SK-N-DZ (cell line): ENCODE measurements at places on chromosomes 4 and X.

DNA sequence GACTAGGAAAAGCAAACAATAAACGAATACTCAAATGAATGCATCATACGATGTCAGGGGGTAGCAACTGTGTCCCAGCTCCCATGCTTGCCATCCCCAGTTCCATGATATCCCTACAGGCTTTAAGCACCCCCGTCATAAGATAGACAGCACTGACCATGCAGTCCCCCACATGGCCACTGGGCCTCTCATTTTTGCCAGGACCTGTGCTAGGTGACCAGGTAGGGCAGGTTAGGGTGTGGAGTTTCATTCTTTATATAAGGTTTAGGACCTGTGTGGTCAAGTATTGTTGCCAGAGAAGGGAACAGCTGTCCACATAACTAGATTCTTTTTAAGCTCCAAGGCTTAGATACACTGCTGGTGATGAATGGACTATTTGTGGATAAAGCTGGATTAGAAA, 9.7 kb downstream of the PPEF2 start:
- DNase-seq: no peak

GRCh38 chrX:43615660-43616059, 40.4 kb upstream of the MAOA start:
- no peak for DNase-seq

GRCh38 chr4:1952058-1952700, 56.6 kb downstream of the NELFA start:
- no peak for DNase-seq

DNA sequence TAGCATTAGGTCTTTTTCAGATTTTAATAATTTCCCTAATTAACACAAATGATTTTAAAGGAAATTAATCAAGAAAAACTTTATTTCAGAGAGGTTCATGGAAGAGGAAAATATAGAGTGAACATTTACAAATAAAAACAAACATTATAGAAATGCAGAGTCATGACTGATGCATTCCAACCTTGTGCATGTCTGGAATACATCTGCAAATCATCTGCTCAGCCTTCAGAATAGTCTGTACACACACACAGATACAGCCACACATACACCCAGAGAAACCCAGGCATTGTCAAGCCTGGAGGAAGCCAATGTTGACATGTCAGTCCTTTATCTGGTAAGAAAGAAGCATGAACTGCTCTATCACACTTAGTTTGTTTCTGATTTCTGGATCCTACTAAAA, 61.3 kb upstream of the NFKB1 start:
- peak; percentile 36 for DNase-seq

GRCh38 chrX:11259437-11259836, 33.8 kb upstream of the AMELX start:
- DNase-seq: no peak

- no peak for DNase-seq
These were observed 415.8 kb downstream of the STIM2 start for GRCh38 chr4:27276307-27277073.

- no peak for DNase-seq
These were observed 246.9 kb downstream of the FBXO8 start for GRCh38 chr4:174036576-174036975.

DNA sequence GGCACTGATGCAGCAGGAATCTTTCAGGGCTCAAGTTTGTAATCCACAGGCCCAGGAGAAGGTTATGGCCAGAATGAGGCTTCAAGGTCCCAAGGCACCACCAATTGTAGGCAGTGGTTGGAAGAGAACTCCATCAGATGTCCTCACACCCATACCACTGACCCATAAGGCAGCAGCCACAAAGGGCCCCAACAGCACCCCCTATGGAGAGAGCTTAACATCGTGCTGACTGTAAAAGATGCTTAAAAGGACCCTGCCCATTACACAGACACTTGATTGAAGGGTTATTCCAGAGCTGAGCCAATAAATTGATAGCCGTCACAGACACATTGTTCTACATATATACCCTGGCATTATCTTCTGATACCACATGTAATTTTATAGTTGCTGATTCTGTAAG, 113.7 kb downstream of the SOWAHB start:
- DNase-seq: no peak

- no peak for DNase-seq
These were observed 16.9 kb downstream of the LHFPL1 start for GRCh38 chrX:112662559-112663427.

DNA sequence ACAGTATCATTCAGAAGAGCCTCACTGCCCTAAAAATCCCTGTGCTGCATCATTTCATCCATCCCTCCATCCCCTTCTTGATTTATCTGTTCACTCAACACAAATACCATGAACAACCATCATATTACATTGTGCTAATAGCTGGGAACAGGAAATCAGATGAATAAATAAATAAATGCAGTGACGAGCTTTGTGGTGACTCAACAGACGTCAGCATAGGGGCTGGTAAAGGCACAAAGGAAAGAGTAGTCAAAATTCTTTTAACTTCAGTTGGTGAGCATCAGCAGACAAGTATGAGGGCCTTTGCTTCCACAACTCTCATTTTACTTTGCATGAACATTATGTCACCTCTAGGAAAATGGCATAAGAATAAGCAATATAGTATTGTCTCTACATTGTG, 65.5 kb downstream of the EDNRA start:
- no peak for DNase-seq

DNA sequence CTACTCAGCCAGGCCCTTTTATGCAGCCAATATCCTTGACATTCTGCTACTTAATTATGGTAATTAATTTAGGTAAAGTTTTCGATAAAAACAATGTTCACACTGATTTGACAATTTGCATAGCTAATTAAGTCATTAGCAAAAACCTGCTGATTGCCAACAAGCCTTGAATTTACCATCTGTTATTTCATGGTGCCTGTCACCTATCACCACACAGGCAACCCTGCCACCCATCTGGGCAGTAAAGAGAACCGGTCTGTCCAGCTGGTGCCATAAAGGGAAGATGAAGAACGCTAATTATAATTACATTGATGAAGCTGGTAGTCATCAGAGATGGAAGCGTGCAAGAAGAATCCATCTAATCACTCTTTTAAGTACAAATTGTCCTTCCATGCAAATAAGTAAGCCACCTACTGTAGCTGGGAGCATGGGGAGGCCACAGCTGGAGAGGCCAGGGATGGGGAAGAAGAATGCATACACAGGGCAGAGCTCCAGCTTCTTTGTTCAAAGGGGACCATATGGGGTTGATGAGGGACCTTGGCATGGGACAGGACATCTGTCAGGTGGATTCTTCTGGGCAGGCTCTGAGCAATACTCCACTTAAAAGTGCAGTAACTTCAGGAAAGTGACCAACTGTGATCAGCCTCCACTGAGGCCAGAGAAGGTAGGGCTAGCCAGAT, 277.3 kb upstream of the TAPT1 start:
- no peak for DNase-seq

GRCh38 chr4:140061194-140061593, 92.8 kb downstream of the MAML3 start:
- peak; percentile 17 for DNase-seq

- DNase-seq: peak; percentile 42
These were observed 24.9 kb downstream of the SH3BP2 start for GRCh38 chr4:2817701-2818350.

GRCh38 chr4:143406523-143406922, 69.8 kb downstream of the GAB1 start:
- DNase-seq: no peak

- no peak for DNase-seq
These were observed 786 bp upstream of the ZFX start for GRCh38 chrX:24148535-24149350.

DNA sequence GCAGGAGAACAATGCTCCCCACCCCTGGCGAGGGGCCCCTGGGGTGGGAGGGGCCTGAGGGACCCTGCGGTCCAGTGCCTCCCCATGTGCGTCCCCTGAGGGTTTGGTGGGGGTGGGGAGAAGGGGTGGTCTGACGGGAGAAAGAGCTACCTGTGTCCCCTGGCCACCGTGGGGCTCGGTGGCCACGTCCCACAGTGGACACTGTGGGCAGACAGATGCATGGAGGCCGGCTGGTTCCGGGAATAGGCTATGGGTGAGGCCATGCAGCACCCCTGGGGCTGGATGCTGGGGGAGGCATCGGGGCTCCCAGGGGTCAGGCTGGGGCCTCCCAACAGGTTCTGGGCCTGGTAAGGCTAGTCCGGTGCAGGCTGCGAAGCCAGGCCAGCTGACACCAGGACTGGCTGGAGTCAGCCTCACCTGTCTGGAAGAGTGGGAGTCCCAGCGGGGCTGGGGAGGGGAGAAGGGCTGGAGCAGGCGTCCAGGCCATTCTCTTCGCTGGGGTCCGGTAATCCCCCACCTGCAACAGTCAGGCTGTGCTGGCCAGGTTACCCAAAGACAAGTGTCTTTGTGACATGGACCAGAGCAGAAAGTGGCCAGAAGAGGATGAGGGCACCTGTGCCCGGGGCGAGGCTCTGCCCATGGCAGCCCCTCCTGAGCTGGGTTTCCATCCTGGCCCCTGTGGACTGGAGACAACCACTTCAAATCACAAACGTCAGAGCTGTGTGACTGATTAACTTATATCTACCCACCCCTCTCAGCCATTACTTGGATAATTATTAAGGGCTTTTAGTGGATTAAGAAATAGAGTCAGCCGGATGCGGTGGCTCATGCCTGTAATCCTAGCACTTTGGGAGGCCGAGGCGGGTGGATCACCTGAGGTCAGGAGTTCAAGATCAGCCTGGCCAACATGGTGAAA, 1.4 kb upstream of the FAM53A start:
- DNase-seq: no peak

DNA sequence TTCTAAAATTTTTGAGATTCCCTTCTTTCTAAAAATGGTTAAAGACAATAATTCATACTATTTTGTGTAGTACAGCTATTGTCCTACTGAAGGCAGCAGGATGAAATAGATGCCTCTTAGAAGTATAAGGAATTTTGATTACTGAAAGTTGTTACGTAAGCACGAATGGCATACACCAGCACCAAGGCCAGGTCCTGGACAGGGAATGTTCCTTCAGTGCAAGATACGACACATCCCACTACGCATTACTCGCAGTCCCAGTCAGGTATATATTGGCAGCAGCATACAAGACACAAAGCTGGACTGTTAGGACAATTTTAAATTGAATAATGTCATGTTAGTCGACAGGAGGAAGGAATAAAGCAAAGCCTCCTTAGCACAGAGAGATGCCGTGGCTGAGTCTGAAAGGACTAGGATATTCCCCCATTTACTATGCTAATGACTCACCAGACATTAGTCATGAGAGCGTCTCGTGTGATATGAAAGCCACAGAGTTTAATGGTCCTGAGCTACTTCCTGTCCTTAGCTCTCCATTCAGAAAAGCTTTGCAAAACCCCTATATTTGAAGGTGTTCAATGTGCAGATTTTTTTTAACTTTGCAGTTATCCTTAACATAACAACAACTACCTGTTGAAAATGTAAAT, 504.3 kb downstream of the FAM133A start:
- no peak for DNase-seq

DNA sequence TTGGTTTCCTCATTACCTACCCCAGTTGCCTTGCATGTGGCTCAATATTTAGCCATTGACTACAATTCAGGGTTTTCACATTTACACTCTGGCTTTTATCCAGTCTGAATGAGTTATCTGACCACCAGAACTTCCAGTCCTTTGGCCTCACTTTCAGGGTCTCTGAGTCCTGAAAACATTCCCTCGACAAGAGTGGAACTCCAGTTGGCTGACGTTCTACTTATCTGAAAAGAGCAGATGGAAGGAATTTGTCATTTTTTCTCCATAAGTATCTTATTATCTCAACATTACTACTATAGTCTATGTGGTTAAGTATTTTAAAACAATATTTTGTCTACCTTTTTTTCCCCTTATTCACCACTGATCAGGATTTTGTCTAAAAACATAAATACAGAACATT, 5.2 kb upstream of the CASP6 start:
- DNase-seq: no peak

DNA sequence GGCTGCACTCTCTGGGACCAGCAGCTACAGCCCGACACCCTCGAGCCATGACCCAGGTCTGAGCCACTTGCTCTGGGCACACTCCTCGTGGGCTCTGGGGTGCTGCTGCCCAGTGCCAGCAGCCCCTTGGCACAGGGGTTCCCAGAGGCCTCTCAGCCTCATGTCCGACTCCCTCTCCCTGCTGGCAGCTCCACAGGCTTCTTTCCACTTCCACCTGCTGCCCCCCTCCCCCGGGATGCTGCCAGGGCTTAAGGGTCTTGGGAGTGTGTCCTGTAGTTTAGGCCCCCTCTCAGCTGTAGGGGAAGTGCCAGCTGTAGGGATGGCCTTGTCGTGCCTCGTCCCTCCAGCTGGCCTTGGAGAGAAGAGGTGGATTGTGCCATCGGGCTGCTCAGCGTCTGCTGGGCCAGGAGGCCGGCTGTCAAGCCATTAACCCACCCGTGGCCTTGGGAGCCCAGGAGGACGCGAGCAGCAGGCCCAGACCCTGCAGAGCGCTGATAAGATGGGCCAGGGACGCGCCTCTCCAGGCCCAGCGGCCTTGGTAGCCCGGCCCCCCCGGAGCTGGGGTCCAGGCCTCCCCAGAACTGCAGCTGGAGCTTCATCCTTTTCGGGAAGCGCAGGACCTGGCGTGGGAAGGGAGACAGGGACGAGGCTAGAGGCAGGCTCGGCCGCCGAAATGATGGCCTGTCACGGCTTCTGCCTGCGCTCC, 1.0 kb upstream of the USP27X start:
- DNase-seq: peak; percentile 24

- DNase-seq: no peak
These were observed 55.4 kb downstream of the RPS6KA3 start for GRCh38 chrX:20211261-20211786.

DNA sequence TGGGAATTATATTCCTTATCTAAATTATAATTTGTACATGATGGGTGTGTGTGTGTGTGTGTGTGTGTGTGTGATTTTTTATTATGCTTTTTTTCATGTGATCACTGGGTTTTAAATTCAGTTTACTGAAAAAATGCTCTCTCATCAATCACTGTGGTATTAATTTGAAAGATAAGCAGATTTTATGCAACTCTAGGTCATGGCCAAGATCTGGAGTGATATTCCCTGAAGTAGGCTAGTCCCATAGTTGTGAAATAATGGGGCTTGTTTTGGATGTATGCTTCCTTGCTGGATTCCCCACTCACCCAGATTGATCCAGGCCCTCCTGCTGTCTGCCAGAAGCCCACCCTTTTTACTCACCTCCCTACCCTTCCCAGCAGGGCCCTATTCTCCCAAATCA, 22.0 kb upstream of the PGRMC2 start:
- DNase-seq: no peak

DNA sequence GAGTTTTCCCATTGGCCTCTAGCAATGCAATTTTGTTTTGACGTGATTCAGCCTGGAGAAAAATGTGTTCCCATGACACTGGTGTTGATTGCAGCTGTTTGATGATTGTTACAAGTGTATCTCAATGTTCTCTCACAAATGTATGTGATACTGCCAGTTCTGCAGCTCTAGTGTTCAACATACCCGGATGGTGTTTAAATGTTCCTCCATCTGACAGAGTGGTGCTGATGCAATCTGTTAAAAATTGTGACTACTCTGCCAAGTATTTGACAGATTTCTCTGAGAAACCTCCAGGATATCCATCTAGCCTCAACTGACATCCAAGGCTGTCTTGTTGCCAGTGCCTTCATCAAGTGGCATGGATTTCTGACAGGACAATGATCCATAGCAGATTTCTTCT, 657.2 kb upstream of the DIAPH2 start:
- no peak for DNase-seq

GRCh38 chr4:118842055-118842454, 6.1 kb upstream of the SEC24D start:
- DNase-seq: no peak
